Stimulated activated CD4-positive, alpha-beta T cell treated with anti-CD3 and anti-CD28 coated beads, Interleukin-1b, Interleukin-23, amount 100 ng/mL, for 24 hours (primary cell): ENCODE measurements at places on chromosomes 13 and 19.

- no peak for DNase-seq
These were observed 855 bp upstream of the CARS2 start for GRCh38 chr13:110706570-110707372.

- DNase-seq, result no peak
These were observed 412.9 kb upstream of the SPRY2 start for GRCh38 chr13:80753866-80754265.

DNA sequence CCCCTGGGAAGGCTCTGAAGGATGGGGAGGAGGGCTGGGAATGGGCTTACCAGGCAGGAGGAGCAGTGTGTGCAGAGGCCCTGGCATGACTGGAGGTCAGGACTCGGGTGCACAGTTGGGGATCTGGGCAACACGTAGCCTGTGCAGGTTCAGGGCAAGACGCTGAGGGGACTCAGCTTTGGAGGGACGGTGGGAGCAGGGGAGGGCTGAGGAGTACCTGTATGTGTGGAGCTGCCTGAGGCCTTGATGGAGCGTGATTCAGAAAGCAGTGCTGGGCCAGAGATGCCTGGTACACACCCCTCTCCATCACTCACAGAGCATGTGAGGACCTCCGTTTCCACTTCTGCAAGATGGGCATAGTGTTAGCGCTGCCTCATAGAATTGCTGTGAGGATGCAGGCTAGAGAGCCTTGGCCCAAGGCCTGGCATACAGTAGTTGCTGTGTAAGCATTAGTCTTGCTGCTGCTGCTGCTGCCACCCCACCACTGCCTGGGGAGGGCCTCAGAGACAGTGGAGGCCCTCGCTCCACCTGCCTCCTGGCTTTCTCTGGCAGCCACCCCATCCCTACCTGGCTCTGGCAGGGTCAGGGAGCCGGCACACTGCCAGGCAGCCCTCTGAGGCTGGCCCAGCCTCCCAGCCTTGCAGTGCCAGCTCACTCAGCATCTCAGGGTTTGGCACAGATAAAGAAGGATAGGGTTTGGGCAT is 2.4 kb downstream of the PAK4 start:
- DNase-seq, result no peak

- no peak for DNase-seq
These were observed 45.5 kb upstream of the FREM2 start for GRCh38 chr13:38641164-38641948.

GRCh38 chr13:85864963-85865530 is 65.8 kb upstream of the SLITRK6 start:
- no peak for DNase-seq

DNA sequence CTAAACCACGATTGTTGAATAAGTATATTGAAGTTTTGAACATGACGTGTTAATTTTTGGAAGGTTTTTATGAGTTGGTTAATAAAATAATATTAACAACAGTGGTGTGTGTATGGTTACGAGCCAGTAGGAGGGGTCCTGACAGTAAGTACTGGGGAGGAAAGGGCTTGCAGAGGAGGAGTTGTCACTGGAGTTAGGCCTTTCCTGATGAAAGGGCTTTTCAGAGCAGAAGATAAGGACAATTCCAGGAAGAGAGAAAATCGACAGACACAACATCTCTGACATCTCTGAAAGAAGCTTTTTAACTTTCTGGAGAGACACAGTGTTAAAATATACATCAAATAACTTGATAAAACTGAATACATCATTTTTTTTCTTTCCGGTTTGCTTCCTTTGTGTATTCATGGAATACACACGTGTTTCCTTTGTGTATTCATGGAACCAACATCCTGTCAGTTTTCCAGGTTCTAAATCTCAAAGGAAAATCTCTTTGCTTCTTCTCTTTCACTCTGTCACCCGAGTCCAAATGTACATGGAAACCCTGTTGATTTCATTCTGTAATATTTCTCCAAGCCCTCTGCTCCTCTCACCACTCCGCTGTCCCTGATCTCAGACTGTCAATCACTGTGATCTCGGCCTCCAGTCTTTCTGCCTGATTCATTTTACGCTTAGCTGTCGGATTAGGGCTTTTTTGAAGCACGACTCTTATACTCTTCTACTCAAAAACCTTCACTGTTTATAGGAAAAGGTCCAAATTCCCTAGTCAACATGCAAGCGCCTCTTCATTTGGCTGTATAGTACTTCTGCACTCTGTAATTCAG is 374.4 kb downstream of the DLEU7 start:
- no peak for DNase-seq

GRCh38 chr13:110237875-110238817 is 68.8 kb downstream of the COL4A1 start:
- no peak for DNase-seq

DNA sequence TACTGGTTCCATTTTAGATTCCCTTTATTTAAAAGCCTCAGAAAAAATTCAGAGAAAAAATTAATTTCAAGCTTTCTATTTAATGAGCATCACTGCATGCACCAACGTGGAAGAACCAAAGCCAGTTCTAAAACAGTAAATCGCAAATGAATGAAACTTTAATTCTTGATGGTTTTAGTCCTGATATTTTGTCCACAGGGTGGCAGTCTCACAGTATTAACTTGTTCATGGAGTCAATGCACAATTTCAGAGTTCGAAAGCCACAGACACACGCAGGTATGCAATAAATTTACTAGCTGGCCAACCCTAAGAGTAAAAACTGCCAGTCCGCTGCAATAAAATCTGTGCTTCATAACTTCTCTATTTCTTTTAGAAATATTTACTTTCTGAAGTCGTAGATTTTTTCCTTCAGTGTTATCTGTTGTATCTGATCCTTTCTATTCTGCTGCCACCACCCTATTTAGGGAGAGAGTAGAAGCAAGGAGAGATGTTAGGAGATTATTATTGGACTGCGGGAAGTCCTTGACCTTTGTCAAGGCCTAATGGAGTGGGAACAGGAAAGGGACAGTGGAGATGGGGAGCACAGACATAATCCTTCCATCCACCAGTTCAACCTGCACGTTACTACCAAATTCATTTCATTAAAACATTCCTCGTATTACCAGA is 7.0 kb upstream of the WBP4 start:
- DNase-seq, result no peak

DNA sequence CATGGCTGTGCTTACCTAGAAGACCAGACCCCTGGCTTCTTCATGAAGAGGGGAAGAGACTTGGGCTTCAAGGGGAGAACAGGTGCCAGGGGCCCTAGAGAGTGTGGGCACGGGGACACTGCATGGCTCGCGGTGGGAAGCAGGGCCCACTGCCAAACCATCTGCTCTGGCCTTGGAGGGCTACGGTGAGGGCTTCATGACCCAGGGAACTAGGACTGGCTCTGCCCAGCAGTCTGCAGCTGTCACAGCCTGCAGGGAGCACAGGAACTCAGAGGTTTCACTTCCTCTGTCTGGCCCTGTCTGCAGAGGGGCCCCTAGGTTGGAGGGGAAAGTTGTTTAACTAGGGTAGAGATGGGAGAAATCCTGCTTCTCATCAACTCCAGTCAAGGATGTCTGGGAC is 4.3 kb downstream of the ERCC1 start:
- no peak for DNase-seq

DNA sequence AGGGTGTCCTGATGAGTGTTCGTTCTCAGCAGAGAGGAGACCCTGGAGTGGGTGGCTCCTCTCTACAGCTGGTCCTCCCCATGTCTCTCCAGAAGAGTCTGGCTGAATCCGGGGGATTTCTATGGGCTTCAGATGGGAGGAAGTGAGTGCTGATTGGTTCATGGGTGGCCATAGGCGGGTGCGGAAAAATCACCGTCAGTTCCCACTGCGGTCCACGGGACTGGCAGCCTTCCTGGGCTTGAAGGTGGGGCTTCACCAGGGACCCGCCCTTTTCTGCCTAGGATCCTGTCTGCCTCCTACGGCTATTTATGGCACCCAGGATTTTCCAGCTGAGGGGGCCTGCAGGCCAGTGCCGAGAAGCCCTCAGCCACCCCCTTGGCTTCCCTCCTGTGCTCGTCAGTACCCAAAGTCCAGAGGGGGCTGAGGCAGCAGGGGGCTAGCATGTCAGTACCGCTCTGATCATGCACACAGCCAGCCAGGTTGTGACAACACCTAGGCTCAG is 18.4 kb downstream of the CPB2 start:
- DNase-seq, result no peak

DNA sequence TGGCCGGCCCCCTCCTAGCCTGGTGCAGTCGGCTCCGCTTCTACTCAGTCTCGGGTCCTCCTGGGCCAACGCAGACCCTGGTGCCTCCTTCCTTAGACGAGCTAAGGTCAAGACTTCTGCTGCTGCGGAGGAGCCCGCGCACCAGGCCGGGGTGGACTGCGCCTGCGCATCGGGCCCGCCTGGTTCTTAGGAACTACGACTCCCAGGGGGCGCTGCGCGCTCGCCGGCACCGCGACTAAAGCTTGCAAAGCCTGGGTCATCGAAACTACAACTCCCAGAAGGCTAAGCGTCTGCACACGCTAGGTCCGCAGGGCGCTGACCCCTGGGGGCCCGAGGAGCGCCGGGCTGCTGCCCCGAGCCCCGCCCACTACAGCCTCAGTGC is at the start of gene ZNF835:
TSS of gene ZNF835 (minus strand) at position 145 of the 382 bp plus-strand sequence. CDS start 6,559 bp downstream, outside the sequence.
- peak; percentile 59 for DNase-seq

DNA sequence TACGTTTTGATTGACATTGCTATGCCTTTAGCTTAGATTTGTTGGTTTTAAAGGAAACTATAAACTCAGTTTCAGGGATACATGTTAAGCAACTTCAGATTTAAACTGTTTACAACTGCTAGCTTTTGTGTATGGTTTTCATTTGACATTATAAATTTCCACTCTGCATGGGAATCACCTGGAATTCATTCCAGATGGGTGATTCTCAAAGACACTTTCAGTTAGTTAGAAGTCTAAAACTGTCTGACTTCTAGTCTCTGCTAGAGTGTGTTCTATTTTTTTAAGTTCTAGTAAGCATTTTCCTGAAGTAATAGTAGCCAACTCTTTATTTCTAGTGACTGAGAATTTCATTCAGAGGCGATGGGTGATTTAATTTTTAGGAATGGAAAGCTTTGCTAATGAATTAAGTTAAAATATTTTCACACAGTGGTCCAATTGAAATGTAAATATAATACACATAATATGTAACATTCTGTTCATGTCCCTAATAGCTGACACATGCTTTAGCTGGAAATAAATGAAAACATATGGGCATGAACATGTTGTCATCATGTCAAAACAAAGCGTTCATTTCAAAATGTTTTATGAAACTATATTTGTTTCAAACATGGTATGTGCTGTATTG is 58.3 kb upstream of the CSNK1A1L start:
- no peak for DNase-seq

GRCh38 chr13:60970736-60971135 is 444.9 kb downstream of the PCDH20 start:
- DNase-seq, result no peak

DNA sequence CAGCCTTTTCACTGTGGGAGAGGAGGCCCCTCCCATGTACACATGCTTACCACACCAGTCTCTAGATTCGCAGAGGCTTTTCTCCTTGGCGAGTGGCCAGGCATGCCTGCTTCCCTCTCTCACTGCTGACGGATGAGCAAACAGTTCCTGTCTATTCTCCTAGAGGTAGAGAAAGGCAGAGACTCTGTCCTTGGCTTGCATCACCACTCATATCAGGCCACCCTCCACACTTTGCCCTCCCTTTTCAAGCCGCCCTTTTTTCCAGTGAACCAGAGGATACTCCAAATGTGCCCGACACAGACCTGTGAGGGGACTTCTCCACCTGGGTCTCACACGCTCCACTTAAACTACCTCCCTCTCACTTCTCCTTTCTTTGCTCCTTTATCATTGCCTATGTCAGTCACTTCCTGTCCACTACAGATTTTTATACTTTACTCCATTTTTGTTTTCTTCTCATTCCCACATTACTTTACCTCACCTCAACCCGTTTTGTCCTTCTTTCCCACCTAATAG is 284.6 kb downstream of the DNAJC15 start:
- DNase-seq, result no peak
